ENCODE measurements at places on chromosomes 16 and 17.
A peak's percentile ranks its signal among the peaks of the same experiment; 100 is the strongest.

GRCh38 chr17:32943647-32944191, 15.8 kb downstream of the TMEM98 start:
- DNase-seq: no peak

DNA sequence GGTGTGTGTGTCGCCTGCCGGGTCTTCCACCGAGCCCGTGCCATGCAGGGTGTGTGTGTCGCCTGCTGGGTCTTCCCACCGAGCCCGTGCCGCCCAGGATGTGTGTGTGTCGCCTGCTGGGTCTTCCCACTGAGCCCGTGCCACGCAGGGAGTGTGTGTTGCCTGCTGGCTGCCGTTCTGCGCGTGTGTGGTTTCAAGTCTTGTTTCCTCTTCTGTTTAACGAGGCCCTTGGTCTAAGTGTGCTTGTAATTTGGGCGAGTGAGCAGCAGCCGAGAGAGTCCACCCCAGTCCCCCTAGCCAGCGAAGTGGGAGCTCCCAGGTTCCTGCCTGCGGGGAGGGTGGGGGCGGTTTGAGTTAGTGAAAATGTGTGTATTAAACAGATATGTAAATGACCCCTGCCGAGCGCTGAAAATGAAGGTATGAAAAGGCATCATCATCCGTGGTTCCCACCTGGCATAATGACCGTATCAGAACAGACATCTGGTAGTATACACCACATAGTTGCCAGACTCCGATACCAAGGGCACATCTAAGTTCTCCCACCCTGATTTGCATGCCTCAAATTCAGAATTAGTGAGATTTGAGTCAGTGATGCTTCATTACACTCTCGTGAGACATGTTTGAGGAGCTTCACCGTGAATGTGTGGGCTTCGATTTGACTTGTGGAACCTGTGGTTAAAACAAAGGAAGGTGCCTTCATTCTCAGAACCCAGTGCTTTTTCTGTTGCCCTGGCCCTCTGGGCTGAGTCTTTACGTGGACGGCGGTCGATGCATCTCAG, 114.5 kb upstream of the CHMP6 start:
- no peak for DNase-seq

DNA sequence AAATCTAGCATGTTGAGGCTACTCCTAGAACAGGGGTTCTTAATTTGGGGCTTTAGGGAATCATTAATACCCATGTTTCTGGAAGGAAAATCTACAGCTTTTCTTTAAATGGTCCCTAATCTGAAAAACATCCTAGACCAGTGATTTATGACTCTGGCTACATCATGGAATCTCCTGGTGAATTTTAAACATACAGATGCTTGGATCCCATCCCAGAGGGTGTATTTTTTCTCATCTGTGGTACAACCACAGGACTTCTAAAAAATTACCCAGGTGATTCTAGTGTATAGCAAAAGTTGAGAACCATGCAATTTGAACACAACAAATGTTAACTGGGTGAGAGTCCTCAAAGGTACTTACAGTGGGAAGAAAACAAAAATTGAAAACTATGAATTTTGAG, 41.5 kb downstream of the KANSL1 start:
- no peak for DNase-seq

GRCh38 chr16:85548375-85548774, 64.7 kb upstream of the GSE1 start:
- DNase-seq: no peak

DNA sequence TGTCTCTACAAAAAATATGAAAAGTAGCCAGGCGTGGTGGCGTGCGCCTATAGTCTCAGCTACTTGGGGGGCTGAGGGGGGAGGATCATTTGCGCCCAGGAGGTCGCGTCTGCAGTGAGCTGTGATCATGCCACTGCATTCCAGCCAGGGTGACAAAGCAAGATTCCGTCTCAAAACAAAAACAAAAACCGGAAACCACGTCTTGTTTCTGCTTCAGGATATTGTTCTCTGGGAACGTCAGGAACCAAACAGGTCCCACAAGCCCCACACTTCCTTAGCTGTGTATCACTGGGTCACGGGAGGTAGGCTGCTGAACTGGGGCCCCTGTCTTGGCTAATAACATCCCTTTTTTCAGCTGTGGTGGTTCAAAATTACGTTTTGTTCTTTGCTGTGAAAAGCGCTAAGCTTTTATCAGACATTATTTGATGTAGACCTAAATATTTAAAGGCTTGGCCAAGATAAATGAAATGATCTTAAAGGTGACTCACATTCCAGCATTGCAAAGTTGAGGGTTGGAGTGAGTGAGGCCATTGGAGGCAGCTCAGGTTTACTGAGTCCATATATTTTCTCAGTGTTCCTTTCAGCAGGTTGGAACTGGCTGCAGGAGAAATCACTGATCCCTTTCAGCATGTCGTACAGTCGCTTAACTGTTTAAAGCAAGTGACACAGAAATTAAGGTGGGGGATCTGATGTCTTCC, 16.4 kb upstream of the SEC14L1 start:
- no peak for DNase-seq

DNA sequence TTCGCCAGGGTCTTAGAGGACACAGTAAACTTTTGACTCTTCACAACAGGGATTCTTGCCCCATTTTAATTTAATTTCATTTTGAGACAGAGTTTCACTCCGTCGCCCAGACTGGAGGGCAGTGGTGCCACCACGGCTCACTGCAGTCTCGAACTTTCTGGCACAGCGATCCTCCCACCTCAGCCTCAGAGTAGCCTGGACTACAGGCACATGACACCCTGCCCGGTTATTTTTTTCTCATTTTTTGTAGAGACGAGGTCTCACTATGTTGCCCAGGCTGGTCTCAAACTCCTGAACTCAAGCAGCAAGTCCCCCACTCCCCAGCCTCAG, 329 bp upstream of the NLE1 start:
- DNase-seq: no peak

DNA sequence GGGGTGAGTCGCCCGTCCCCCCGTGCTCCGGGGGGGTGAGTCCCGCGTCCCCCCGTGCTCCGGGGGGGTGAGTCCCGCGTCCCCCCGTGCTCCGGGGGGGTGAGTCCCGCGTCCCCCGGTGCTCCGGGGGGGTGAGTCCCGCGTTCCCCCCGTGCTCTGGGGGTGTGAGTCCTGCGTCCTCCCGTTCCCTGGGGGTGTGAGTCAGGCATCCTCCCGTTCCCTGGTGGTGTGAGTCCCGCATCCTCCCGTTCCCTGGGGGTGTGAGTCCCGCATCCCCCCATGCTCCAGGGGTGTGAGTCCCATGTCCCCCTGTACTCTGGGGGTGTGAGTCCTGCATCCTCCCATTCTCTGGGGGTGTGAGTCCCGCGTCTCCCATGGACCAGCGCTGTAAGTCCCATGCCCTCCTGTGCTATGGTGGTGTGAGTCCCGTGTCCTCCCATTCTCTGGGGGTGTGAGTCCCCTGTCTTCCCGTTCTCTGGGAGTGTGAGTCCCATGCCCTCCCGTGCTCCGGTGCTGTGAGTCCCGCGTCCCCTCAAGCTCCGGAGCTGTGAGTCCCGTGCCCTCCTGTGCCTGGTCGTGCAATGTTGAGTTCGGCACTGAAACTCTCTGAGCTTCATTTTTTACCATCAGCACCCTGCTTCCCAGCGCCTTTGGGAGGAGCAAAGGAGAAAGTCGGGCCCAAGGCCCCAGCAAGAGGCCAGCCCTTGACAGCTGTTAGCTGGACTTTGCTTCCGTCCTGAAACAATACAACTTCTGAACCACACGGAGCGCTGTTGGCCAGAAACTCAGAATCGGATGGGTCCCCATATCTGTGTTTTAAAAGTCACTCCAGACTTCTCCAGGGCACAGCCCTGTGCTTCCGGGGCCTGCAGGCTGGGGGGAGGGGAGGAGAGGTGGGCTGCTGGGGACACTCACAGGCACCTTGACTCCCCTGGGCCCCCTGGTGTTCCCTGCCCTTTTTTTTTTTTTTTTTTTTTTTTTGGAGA, 11.5 kb upstream of the ZC3H18 start:
- peak; percentile 14 for DNase-seq

GRCh38 chr17:2081564-2081963, 26.7 kb downstream of the HIC1 start:
- no peak for DNase-seq

DNA sequence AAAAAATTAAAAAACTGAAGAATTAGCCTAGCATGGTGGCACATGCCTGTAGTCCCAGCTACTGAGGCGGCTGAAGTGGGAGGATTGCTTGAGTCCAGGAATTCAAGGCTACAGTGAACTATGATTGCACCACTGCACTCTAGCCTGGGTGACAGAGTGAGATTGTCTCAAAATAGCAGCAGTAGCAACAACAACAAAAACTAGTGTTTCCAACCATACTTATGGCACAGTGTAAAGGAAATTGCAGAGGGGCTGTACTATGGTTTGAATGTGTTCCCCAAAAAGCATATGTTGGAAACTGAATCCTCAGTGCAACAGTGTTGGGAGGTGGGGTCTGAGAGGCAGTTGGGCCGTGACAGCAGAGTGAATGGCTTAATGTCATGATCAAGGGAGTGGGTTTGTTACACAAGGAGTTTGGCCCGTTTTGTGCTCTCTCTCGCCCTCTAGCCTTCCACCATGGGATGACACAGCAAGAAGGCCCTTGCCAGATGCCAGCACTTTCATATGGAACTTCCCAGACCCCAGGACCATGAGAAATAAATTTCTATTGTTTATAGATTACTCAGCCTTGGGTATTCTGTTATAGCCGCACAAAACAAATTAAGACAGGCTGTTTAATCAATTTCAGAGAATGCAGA, 70.0 kb downstream of the PGS1 start:
- no peak for DNase-seq

GRCh38 chr16:28569021-28569420, 15.3 kb downstream of the SGF29 start:
- no peak for DNase-seq

GRCh38 chr16:75208861-75209505, 2.0 kb upstream of the CTRB2 start:
- no peak for DNase-seq

DNA sequence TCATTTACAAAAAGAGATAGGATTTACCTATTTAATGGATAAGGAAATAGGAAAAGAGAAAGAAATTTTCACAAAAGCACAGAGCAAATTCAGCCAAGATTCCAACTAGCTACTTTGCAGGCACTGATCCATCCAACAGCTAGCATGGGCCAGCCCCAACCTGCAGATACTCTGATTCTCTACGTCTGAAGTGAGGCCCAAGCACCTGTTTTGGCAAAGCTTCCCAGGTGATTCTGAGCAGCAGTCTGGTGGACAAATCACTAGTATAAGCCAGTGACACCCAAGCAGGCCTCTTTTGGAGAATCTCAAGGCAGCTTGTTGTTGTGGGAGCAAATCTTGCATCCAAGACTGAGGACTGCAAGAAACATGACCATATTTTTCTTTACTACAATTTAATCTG, 20.9 kb upstream of the CALB2 start:
- DNase-seq: no peak

DNA sequence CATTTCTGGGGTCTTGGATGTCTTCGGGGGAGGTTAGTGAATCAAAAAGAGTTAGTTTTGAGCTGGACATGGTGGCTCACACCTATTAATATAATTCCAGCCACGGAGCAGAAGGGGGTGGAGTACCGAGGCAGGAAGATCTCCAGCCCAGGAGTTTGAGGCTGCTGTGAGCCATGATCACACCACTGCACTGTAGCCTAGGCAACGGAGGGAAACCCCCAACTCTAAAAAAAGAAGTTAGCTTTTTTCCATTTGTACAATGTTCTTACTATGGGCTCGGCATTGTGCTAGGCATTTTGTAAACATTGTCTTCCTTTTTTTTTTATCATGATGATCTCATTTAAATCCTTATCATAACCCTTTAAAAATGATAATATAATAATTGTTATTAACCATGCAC, 8.3 kb upstream of the SNF8 start:
- DNase-seq: no peak

DNA sequence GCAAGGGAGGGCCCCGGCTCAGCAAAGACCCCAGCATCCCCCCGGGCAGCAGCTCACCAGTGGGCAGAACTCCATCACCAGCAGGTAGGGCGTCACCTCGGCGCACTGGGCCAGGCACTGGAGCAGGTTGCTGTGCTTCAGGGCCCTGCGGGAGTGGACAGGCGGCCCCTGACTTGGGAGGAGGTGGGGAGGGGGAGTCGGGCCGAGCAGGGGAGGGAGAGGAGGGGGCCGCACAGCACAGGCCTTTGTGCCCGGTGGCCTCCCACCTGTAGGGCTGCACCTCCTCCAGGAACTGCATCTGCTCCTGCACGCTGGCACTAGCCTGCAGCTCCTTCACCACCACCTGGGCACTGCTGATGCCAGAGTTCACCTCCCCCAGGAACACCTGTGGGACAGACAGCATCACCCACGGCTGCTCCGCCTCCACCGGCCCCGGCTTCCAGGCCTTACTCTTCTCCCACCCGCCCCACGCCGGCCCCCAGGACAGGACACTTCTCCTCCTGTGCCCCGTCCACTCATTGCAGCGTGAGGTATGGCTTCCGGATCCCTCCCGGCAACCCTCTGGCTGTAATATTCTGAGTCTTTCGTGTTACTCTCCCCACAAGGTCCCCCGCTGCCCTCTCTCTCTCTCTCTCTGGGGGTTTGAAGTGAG, 37.7 kb upstream of the PVALEF start:
- DNase-seq: no peak

- DNase-seq: no peak
Observed at GRCh38 chr16:70751593-70751992, 49.4 kb downstream of the VAC14 start.

DNA sequence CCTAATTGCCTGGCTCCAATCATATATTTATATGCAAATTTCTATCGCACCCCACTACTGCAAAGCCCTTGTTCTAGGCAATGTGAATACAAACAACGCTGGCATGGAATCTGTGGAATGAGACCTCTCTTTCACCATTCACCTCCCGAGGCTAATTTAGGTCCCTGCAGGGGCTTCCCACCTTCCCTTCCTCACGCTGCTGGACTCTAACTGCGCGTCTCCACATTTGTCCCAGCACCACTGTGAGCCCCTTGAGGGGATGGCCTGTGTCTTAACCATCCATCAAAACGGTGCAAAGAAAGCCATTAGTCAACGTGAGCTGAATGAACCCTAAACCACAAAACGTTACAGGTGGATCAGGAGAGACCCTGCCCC, 1.6 kb downstream of the TMEM114 start:
- no peak for DNase-seq

- peak; percentile 91 for DNase-seq
Observed at GRCh38 chr17:47720754-47721533, 12.1 kb upstream of the TBX21 start.

- no peak for DNase-seq
Observed at GRCh38 chr16:54359081-54359480, 72.5 kb upstream of the IRX3 start.

DNA sequence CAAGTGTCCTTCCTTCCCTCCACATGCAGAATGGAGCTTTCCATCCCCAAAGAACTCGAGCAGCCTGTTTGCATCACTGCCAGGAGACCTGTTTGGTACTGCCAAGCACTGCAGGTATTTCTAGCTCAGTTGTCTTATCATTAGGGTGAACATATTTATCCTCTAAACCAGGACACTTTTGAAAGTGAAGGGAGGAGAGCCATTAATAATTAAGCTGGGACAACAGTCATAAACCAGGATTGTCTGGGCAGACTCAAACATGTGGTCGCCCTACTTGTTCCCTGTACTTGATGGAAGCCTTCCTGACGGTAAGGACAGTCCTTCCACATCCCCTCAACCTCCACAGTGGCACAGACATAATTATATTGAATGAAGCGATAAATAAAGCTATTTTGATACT, 67.4 kb downstream of the PRKCA start:
- no peak for DNase-seq

GRCh38 chr16:31260136-31260931, 559 bp downstream of the ITGAM start:
- DNase-seq: no peak

All from CD4-positive, alpha-beta T cell treated with Interferon alpha-2 for 1 hour (primary cell).